ENCODE measurements at places on chromosomes 12 and 14.

GRCh38 chr12:4562034-4562657 lies at the start of gene DYRK4:
TSS of gene DYRK4 (plus strand) at chr12:4562208. CDS start at chr12:4562246, 38 bp downstream.
- peak; percentile 82 for DNase-seq

DNA sequence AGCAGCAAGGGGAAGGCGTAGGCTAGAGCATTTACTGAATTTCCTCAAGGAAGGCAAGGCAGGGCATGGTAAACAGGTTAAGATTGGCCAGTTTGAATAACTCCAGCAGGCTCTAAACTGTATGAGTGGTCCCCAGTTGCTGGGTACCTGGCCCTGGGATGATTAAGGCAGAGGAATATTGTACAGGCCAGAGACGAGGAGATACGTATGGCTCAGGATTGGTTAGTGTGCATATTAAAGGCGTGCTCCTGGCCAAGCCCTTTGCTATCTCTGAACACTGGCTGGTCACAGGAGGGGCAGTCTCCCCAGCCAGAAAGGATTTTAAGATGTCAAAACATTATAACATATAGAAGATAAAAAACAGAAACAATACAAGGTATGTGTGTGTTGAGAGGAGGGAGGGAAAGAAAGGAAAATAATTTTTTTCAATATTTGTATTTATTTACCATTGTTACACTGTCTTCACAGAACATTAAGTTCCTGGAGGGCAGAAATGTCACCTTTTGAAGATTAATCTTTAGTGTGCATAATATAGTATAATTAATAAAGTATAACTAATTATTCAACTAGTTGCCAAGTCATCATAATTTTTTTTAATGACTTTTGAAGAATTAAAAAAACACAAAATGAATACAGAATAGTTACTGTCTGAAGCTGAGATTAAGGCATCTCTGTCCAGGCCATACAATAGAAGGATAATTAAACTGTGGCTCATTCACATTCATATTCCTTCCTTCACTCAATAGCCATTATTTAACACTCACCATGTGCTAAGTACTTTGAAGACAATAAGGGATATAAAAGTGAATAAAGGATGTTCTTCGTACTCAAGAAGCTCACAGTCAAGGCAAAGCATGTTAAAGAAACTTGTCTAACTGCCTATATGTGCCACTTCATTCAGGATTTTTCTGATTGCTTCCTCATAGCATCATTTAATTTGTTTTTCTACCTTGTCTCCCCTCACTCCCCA lies 41.9 kb downstream of the DCP1B start:
- DNase-seq: no peak

GRCh38 chr12:124240493-124240892 lies 54.4 kb upstream of the RFLNA start:
- DNase-seq: no peak

- DNase-seq: no peak
Measured at GRCh38 chr12:90013409-90013808, 304.8 kb upstream of the ATP2B1 start.

DNA sequence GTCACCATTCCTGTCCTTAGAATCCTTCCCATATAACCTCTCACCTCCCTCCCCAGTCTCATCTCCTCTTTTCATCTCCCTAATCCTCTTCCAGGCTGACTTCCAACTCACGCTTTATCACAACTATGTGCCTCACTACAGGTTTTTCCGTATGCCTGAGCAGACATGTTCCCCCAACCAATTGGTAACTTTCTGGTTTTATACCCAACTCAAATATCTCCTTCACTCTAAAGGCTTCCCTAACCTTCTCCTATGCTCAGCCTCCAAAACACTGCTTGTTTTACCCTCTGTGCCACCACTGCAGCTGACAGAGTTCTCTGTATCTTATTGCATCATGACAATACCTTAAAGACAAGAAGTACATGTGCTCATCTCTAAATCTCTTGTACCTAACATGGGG lies 139.7 kb downstream of the KSR2 start:
- no peak for DNase-seq

GRCh38 chr14:89304972-89305703 lies 111.9 kb downstream of the FOXN3 start:
- peak; percentile 58 for DNase-seq

DNA sequence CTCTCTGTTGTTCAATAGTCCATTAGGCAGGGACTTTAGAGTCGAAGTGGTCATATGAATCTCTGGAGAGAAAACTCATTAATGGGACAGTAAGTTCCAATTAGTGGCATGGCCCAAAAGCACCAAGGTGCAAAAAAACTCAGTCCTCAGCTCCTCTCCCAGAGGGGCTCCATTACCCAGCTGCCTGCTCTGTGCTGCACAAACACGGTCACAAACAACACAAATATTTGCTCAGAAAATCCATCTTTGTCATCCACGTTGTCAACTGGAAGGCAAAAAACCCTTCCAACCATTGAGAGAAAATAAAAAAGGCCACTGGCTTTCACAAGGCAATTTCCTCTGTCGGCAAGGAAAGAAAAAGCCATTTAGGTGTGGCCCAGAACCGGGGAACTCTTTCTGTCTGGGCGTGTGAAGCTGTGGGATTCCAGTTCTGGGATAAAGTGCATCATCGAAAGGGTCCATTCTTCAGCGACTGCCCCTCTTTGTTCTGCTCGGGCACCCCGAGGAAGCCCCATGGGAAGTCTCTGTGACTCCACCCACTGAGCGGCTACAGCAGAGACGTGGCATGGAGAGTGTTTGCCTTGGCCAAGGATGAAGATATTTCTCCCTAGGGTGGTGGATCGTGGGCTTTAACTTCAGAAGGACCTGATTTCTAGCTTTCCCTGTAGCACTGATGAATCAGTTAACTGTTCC lies 137.6 kb downstream of the VRK1 start:
- DNase-seq: no peak

- no peak for DNase-seq
Measured at GRCh38 chr14:104084251-104085002, 1.1 kb upstream of the ASPG start.

DNA sequence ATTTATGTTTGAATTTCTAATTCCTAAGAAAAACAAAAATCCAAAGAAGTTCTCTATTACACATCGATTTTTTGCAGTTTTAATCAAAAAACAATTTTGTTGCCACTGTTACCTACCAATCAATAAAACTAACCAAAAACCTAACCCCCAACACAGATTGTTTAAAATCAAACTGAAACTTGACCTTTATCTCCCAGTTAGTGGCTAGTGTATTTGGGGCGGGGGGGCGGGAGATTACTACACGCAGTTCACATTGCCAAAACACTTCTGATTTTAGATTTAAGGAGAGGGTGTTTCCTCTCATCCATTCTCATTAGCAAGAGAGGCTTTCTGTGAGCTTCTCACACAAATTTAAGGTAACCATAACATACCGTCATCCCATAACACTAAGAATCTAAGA lies 6.4 kb downstream of the CDC42BPB start:
- DNase-seq: no peak

DNA sequence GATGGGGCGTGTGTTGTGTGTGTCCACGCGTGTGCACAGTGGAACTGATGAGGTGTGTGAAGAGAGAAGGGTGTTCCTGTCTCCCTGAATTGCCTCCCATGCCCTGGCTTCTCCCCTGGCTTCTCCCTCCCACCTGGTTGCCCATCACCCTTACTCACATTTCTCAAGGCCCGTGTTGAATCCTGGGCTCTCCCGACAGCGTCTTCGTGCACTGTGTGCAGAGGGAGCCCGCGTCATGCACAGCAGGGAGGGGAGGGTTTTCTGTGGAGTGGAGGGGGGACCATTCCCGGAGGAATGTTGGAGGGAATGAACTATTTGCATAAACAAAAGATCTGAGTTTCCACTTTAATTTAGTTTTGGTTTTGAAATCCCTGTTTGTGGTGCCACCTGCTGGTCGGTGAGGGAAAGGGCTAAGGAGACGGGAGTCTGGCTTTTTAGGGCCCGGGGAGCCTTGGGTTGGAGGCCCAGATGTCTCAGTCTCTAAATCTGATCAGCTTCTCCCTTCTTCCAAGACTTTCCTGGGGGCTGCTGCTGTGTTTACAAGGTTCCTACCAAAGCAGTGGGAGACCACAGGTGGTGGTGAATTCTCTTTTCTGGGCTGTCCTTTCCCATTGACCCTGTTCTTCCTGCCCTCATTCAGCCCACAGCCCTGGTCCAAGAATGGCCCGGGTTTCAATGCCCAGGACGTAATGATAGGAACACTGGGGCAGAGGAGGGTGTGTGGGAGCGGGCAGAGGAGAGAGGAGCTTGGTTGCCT lies at the start of gene C1R:
C1R (minus strand) TSS at position 217 of the 757 bp plus-strand sequence; CDS start at position 160, 57 bp downstream.
- DNase-seq: peak; percentile 88

- DNase-seq: no peak
Measured at GRCh38 chr14:27026097-27026496, 428.3 kb upstream of the NOVA1 start.

DNA sequence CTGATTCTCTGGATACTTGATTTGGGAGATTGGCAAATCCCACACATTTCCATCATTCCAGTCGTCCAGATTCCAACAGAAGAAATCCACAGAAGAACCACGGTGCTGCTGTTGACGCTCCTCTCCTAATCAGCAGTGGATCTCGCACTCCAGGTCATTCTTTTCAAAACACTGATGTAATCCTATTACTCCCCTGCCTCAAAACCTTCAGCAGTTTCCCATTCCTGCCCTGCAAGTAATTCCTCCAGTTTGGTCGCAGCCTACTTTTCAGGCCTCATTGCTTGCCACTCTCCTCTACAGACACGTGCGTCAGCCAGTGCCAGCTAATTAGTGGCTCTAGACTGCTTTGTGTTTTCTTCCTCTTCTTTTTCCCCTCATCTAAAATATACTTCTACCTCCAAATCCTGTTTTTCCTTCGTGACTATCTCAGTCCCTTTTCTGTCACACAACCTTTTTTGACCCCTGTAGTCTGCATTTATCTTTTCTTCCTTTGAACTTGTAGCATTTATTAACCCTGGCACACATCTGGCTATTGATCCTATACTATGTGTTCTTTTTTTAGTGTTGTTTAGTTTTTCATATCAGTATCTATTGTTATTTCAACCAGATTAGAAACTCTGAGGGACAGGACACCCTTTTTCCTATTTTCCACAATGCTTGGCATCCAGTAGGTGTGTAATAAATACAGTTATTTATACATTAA lies 36.8 kb downstream of the PRORP start:
- no peak for DNase-seq

GRCh38 chr12:1803736-1804135 lies 16.6 kb upstream of the LRTM2 start:
- DNase-seq: no peak

DNA sequence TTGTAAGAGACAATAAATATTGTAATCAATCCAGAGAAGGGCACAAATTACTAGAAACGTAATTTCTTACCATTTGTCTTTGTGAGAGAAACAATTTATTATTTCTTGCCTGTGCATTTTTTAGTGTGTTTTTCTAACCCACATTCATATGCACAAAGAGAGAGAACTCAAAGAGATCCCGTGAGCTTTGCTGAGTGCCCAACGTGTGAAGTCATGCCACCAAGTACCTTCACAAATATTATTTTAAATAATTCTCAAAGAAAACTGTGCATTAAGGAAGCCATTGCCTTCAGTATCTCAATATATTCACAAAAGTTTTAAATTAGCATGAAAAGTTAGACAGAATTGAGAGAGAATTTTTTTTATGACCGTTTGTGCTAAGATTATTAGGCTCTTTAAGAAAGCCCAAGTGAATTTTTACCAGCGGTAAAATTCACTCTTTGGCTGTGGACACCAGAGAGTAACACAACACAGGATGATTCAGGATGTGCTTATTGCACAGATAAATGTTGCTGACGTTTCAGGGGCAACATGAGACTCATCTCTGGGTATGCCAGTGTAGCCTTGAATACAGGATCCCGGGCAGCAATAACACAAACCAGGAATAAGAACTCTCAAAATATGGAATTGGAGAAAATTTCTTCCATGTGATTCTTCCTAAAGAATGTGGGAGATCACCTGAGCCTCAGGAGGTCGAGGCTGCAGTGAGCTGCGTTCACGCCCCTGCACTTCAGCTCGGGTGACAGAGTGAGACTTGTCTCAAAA lies 2.9 kb downstream of the ARHGDIB start:
- DNase-seq: no peak

DNA sequence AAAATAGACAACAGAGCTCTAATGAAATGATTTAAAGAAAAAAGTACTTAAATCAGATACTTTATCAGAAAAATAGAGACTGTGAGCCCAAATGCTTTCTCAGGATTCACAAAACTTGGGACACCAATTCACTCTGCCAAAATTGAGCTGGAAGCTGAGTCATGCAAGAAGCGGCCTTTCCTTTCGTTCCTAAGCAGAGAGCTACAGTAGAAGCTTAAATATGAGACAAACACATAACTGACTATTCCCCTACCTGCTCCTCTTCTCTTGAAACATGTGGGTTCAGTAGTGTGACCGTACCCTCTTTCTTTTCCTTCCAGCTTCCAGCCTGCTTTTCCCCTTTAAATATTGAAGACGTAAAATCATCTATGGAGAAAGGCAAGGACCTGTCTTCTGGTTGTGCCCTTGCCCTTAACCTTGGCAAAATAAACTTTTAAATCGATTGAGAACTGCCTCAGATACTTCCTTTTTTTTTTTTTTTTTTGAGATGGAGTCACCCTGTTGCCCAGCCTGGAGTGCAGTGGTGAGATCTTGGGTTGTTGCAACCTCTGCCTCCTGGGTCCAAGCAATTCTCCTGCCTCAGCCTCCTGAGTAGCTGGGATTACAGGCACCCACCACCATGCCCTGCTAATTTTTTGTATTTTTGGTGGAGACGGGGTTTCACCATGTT lies 4.4 kb upstream of the SDS start:
- peak; percentile 42 for DNase-seq

GRCh38 chr12:89991807-89992590 lies 283.4 kb upstream of the ATP2B1 start:
- no peak for DNase-seq

GRCh38 chr14:73833034-73833433 lies 18.6 kb upstream of the PTGR2 start:
- DNase-seq: peak; percentile 52

DNA sequence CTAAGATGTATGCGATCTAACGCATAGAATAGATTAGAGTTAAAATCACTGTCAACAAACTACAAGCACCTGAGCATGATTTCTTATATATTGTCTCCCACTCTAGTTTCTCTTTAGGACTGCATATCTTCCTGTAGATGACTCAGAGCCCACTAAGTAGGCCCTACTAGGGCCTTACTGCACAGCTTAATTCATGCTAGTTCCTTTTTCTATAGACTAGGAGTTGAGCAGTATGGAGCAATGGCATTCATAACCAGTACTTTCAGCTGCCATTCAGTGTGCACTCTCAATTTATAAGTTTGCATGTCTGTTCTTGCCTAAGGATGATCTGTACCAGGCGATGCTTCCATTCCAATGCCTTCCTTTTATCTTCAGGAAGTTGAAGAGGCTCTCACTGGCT lies 103.5 kb downstream of the METTL25 start:
- no peak for DNase-seq
